IMR-90 (cell line): ENCODE measurements at places on chromosomes 2 and 18. TPM values are rescaled to one million over a fixed set of nuclear protein-coding genes. Genes with fewer than 3 reads are reported as not detected.

GRCh38 chr2:224957540-224958461 lies 84.5 kb downstream of the DOCK10 start:
- no peaks in the 10 kb centered on the region for H3K36me3 ChIP-seq
- no peak overlapping the region for H3K4me3 ChIP-seq
- no peaks in the 10 kb centered on the region for H3K4me1 ChIP-seq
- H3K27me3 ChIP-seq = no peaks in the 10 kb centered on the region

DNA sequence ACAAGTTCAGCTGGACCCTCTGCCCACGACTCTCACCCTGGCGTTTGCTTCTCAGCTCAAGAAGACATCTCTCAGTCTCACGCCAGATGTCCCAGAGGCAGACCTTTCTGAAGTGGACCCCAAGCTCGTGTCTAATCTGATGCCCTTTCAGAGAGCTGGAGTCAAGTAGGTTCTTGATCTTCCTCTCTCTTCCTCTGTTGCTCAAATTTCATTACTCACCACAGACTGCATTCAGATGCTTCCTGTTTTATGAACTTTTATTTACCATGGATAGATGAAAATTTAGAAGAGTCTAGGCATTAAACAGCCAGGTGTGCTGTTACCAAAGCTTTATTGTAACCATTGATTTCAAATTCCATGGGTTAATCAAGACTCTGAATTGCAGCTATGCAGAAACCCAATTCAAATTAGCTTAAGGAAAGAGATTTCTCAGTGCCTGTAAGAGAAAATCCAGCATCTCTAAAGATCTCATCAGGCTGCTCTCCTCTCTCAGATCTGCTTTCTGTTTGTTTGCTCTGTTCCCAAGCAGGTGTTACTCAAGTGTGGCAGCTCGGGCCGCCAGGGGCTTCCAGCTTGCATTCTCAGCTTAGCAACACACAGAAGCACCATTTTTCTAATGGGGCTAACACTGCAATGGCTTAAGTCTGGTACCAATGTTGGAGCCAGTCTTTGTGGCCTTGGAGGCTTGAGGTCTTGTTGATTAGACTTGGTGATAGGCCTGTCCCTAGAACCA lies 16.5 kb downstream of the SMARCAL1 start:
- peaks cover 46% of the 10 kb centered on the region for H3K36me3 ChIP-seq
- no peak overlapping the region for H3K4me3 ChIP-seq
- DNase-seq = no peak
- H3K27me3 ChIP-seq = no peaks in the 10 kb centered on the region
- no peak overlapping the region for H3K27ac ChIP-seq

DNA sequence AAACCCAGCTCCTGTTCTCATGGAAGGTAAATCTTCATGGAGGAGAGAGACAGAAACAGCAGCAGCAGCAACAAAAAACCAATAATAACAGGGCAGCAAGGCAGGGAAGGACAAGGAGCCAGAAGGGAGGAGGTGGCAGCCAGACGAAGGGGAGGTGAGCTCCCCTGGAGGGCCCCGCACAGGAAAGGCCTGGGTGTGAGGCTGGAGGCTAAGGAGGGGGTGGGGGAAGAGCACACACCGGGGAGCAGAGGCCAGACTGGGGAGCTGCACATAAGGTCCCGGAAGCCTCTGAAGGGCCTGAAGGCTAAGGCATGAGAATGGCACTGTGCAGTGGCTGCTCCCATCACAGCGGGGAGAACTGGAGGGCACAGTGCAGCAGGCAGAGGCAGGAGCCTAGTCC lies 94.8 kb upstream of the SMAD7 start:
- peaks cover 13% of the 10 kb centered on the region for H3K4me1 ChIP-seq
- H3K36me3 ChIP-seq = 0 out of 2 replicates have a peak, but pooled peaks cover 2% of the 10 kb centered on the region

ACTG2 gene
- 349 and 523 TPM in 2 replicates for total RNA-seq
